ENCODE measurements at places on chromosomes 1 and 21. TPM values are rescaled to one million over a fixed set of nuclear protein-coding genes. Genes with fewer than 3 reads are reported as not detected.

EPHA10 gene
- 0.65 TPM for total RNA-seq

CFAP45 gene
- total RNA-seq, result 0.17 TPM

CAPN8 gene
- 1.1 TPM for total RNA-seq

OR6F1 gene
- not detected for total RNA-seq

S100A2 gene
- total RNA-seq, result 2.3 TPM

FAM167B gene
- total RNA-seq, result 26.6 TPM

All from adrenal gland (tissue), 19 donors.